ENCODE measurements at places on chromosomes 5 and 9.

GRCh38 chr5:4065472-4066320 lies 470.1 kb downstream of the IRX1 start:
- no peak for DNase-seq

DNA sequence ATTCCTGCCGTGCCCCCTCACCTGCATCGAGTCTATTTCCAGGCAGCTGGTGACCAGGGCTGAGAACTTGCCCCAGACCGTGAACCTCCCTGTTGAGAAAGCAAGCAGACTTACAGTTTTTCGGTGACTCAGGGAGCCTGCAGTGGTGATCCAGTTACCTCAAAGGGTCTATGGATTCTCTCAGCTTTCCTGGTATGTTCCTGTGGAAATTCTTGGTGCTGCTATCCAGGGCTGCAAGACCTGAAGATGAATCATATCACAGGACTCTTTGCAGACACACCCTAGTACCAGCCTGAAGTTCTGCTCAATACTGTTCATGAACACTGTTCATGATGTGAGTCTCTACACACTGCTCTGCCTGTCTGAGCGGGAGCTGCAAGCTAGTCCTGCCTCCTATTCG lies 154.7 kb downstream of the WDR70 start:
- DNase-seq, result peak; percentile 81

DNA sequence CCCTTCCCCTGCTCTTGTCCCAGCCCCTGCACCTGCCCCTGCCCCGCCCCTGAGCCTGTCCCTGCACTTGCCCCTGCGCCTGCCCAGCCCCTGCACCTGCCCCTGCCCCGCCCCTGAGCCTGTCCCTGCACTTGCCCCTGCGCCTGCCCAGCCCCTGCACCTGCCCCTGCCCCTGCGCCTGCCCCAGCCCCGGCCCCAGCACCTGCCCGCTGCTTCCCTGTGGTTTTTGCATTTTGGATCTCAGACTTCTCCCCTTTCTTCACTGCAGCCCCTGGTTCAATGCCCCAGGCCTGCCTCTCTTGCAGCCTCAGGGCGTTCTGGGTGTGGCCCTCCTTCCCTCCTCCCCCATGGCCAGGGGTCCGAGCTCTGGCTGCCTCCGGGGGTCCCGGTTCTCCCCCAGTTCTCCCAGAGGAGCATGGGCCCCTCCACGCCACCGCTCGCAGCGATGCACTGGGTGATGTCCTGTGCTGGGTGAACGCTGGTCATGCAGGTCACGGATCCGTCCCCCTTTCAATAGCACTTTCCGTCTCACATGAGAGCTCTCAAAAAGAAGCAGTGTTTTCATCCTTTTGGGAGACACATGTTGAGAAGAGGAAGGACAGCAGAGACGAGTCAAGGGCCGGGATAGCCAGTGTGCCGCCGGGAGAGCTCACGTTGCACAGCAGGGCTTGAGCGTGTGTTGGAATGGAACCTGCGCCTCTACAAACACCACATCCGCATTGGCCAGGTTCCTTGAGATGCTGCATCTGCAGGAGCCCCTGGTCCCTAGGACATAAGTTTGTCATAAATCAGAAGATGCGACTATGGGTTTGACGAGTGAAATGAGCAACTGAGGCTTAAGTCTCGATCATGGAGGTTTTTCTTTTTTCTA lies 44.0 kb upstream of the IRX4 start:
- DNase-seq, result no peak

GRCh38 chr5:181151146-181151545 lies 3.8 kb downstream of the OR2V2 start:
- DNase-seq, result no peak
